Effector CD4-positive, alpha-beta T cell (primary cell): ENCODE measurements at places on chromosomes 7 and 10.

GRCh38 chr10:44714451-44714850 lies 196.7 kb upstream of the TMEM72 start:
- DNase-seq, result no peak

GRCh38 chr10:103564776-103565520 lies 71.4 kb downstream of the NEURL1 start:
- peak; percentile 15 for DNase-seq

GRCh38 chr10:79022565-79023230 lies 46.1 kb upstream of the ZMIZ1 start:
- no peak for DNase-seq

DNA sequence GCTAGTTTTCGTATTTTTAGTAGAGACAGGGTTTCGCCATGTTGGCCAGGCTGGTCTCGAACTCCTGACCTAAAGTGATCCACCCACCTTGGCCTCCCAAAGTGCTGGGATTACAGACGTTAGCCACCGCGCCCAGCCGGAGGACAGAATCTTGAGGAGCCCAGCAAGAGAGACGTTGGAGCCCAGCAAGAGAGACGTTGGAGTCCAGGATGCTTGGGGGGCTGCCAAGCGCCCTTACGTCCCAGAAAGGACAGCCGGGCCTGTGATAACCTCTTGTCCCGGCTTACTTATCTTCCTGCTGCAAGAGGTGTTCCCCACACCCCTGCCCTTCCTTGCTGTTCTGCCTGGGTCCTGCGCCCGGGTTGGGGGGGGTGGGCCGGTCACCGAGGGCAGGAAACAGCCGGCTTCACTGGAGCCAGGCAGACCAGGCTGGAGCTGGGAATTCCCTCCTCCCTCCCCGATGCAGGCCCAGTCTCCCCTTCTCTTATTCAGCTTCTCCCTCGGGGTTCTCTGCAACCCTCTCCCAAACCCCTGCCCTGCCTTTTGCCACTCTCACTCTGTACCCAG lies 1.9 kb upstream of the EPHB4 start:
- DNase-seq, result no peak

- no peak for DNase-seq
Measured at GRCh38 chr10:115593060-115593459, 499.9 kb downstream of the ATRNL1 start.
